Stimulated activated CD8-positive, alpha-beta memory T cell treated with anti-CD3 and anti-CD28 coated beads, Interleukin-2, amount 100 ng/mL, for 1 hour (primary cell): ENCODE measurements at places on chromosomes 13 and 19.

- DNase-seq = no peak
Measured at GRCh38 chr13:33454844-33455705, 169.5 kb upstream of the STARD13 start.

DNA sequence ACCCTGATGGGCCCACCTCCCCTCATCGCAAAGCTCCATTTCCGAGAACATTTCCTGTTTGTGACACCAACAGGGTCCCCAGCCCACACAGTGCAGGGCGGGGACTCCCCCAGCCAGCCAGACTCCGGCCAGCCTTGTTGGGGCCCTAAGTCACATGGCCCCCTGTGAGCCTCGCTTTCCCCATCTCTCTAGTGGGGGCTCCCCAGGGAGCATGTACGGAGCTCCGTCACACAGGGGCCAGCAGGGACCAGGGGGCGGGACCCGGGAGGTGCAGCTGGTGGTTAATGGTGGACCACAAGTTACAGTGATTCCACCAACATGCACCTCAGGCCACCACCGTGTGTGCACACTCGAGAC is 1.7 kb downstream of the TBXA2R start:
- DNase-seq = no peak

DNA sequence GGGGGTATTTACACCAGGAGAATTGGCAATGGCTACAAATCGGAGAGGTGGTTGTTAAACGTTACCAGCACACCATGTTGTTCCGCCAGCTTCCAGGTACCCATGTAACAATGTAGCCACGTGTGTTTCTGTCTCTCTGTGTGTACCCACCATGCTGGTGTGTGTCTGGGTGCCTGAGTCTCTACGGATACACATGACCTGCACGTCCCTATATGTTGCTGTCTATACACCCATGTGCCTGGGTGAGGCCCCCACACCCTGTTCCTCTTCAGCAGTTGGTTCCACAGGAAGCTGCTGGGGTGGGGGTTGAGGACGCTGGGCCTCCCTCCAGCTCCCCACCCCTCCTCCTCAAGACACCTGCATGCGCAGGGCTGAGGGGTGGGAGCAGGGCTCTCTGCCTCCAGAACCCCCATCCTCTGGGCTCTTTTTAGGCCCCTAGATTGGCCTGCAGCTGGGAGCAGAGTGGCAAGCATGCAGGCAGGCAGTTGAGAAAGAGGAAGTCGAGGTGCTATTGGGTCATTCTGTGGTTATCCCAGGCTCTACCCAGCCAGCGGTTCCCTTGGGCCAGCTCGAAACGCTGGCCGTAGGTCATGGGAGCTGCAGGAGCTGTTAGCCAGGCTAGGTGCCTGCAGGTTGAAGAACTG is at the start of gene ARHGEF18:
TSS of gene ARHGEF18 (plus strand) at position 351 of the 644 bp plus-strand sequence. CDS start 13,954 bp downstream, outside the sequence.
- DNase-seq = peak; percentile 24

- no peak for DNase-seq
Measured at GRCh38 chr13:97493456-97493855, 59.5 kb downstream of the RAP2A start.

- DNase-seq = no peak
Measured at GRCh38 chr13:21850013-21851006, 179.4 kb downstream of the FGF9 start.

GRCh38 chr13:67023130-67023876 is 206.8 kb downstream of the PCDH9 start:
- no peak for DNase-seq

DNA sequence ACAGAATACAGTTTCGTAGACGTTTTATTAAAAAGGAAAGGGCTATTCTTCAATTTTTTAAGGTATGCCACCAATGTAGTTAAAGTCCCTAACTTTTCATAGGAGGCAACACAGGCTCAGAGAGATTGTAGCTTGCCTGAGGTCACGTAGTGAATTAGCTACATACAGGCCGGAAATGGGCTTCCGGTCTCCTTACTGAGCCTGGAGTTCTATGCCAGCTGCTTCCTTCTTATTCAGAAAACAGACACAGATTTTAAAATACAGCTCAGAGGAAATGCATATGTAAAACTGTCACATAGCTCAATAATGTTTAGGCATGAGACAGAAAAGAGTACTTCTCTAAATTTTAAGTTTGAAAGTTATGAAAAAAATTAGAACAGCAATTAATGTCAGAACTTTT is 85.4 kb upstream of the TUBA3C start:
- DNase-seq = no peak

DNA sequence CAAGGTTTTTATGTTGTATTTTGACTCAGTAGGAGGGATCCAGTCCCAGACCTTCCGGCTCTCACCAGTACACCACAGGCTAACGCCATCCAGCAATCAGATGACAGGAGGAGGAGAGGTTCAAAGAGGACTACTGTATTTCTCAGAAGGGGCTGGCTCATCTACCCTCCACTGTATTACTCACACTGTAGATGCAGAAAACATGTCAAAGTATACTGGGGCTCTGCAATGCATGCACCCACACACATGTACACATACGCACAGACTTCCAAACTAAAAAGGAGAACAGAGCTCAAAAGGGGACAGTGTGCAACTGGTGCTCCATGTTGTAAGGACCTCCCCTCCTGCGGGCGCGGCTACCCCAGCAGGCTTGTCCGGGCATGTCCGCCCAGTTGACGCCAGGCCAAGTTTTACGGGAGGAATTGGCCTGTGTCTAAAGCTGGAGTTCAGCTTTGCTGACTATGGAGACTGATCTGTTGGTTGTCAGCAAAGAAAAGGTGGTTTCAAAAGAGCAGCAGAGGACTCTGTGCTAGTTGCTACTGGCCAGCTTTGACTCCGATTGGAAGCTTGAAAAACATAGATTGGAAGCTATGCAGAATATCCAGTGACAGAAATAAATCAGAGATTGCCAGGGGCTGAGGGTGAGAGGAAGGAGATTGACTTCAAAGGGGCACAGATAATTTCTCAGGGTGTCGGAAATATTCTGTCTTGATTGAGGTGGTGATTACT is 314.2 kb downstream of the DLEU7 start:
- no peak for DNase-seq

GRCh38 chr13:22276616-22277015 is 605.7 kb downstream of the FGF9 start:
- no peak for DNase-seq

DNA sequence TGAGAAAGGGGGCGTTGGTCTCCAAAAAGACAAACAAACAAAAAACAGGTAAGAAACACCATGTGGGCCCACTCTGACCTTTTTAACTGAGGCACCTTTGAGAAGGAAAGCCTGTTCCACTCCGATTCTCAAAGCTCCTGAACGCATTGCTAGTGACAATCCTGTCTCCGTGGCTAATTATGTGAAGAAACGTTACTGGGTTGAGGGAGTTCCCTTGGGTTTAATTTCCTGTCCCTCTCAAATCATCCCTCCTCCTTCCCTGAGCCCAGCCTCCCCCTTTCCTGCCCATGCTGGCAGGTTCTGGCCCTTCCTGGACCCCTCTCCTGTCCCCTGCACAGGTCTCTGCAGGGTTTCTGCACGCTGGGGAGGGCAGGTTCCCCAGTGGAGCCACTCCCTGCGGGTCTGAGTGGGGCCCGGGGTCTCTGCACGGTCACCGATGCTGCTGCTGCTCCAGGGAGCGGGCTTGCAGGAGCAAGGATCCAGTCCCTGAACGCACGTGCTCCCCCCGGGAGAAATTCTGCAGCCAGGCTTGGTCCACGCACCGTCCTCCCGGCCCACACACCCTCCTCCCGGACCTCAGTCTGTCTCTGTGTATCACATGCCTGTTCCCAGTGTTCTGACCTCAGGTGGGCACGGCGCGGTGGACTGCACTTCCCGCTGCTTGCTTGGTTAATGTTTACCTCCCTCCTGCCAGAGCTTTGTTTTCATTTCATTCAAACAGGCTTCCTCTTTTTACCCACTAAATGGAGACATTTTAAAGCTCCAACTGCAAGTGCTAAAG is 76.4 kb upstream of the MCF2L start:
- no peak for DNase-seq

DNA sequence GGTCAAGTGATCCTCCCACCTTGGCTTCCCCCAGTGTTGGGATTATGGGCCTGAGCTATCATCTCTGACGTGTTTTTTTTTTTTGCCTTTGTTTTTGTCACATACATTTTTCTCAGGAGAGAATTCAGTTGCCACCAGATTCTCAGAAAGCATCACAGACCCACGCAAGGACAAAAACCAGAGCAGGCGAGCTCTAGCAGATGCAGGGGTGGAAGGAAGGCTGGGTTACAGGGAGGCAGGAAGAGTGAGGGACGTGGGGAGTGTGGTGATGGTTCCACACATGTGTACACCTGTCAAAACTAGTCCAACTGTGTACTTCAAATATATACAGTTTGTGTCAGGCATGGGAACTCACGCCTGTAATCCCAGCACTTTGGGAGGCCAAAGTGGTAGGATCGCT is 4.3 kb downstream of the TMEM161A start:
- DNase-seq = no peak

DNA sequence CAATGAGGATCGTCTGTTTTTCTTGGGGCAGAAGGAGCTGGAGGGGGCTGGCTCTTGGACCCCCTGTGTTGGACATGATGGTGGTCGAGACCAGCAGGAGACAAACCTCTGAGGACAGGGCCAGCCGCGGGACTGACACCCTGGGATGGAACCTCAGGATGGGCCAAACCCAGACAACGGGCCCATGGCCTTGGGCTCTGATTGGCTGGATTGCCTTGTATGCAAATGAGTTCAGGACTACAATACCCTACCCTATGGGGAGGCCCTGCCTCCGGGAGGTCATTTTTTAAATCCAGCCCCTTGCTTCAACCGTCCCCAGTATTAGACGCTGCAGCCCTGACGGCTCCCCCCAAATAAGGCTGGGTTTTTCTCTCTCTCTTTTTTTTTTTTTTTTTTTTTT is 22.0 kb downstream of the SLC5A5 start:
- DNase-seq = no peak

DNA sequence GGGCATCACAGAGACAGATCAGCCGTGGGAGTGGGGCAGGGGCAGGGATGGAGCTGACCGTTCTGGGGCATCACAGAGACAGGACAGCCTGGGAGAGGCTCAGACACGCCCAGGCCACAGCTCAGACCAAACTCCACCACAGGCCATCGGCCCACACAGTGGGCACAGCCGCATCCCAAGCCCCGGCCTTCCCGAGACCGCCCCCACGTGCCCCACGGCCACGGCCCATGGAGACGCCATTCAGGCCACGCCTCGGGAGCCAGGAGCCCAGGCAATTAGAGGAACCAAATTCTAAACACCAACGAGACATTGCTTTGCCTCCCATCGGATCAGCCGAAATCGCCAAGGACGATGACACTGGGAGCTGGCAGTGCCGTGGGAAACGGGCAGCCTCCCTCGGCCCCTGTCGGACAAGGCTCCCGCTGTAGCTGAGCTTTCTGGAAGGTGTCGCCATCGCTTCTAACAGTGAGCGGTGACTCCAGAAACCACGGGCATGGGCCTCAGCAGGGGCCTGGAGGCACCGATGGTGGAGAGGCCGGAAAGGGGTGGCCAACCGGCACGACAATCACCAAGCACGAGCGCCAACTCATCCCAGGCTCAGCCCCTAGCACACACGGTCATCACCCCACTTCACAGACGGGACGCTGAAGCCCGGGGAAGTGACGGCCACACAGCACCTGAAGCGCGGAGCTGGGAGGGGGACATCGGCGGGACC is 2.4 kb downstream of the PIP5K1C start:
- DNase-seq = no peak

GRCh38 chr19:4993683-4994082 is 24.8 kb downstream of the KDM4B start:
- DNase-seq = no peak

DNA sequence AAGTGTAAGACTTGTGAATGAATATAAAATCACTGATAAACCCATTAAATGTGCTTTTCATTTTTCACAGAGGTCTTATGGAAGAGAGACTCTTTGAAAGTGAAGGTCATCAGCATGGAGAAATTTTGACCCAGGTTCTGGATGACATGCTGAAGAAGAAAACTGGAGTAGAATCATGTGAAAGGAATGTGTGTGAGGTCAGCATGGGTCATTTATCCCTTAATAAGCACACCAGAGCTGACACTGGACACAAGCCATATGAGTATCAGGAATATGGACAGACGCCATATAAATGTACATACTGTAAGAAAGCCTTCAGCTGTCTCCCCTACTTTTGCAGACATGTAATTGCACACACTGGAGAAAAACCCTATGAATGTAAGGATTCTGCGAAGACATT is 29.0 kb downstream of the ZNF20 start:
- no peak for DNase-seq

DNA sequence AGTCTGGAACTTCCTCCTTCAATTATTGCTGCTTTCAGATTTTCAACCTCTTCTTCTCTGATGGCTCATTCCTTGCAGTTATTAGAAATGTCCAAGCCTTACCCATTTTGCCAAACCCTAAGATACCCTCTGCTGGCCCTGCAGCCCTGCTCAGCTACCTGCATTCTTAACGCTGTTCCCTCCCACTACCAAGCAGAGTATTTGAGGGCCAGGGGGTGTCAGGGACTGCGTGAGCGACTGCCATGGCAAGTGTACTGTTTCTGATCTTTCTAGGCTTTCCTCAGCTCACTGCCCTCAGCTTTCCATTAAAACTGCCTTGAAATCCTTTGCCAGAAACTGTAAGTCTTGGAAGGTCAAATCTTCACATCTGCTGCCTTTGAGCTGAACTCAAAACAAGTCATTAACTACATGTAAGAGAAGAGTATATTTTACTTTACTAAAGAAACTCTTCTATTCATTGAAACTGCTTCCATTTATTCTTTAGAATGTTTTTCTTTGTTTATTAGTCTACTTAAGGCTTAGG is 41.0 kb downstream of the HS6ST3 start:
- DNase-seq = no peak

DNA sequence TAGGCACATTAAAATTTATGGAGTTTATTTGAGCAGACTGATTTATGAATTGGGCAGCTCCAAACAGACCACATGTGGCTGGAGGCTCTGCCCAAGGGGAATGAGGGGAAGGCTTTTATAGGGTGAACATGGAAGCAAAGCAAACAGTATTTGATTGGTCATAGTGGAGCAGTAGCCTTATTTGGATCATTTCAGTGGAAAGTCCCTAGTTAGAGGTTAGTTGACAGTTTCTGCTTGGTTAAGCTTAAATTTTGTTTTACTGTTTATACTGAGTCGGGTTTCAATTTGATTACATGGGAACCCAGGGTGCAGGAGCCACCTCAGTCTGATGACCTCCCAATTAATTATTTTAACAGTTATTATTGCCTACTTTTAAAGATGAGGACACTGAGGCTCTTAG is 140.5 kb downstream of the NDFIP2 start:
- no peak for DNase-seq

DNA sequence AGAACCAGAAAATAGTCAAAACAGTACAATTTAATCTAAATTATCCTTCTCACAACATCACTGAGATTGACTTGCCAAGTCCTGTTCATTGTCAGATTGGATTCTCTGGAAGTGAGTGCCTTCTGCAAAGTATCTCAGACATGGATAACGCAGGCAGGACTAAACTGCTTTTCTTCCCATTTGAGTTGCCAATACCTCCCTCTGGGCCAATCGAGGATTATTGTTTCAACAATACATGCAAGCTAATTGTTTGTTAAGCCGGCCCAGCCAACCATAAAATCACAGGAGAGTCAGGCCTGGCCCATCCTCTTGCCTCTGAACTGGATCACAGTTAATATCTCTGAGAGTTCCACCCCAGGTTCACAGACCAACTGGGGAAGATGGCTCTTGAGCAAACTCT is 240.0 kb downstream of the ENOX1 start:
- no peak for DNase-seq
